Progenitor cell of endocrine pancreas (in vitro differentiated cells): ENCODE measurements at places on chromosomes 7 and 10.

DNA sequence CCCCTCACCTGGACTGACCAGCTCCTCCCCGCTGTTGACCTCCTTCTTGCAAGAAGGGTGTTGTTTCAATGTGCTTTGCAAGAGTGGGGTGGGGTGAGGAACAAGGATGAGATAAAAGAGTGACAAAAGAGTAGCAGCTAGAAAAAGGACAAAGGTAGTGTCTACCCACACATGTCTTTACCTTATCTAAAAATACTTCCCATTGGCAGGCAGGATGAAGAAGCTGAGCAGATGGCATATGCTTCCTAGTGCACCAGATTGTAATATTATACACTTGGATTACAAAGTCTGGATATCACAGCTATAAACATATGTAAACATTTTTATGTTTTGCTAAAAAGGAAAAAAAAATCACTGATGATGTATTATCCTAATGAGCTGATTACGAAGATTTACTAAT, 34.5 kb downstream of the CHN2 start:
- DNase-seq = no peak

DNA sequence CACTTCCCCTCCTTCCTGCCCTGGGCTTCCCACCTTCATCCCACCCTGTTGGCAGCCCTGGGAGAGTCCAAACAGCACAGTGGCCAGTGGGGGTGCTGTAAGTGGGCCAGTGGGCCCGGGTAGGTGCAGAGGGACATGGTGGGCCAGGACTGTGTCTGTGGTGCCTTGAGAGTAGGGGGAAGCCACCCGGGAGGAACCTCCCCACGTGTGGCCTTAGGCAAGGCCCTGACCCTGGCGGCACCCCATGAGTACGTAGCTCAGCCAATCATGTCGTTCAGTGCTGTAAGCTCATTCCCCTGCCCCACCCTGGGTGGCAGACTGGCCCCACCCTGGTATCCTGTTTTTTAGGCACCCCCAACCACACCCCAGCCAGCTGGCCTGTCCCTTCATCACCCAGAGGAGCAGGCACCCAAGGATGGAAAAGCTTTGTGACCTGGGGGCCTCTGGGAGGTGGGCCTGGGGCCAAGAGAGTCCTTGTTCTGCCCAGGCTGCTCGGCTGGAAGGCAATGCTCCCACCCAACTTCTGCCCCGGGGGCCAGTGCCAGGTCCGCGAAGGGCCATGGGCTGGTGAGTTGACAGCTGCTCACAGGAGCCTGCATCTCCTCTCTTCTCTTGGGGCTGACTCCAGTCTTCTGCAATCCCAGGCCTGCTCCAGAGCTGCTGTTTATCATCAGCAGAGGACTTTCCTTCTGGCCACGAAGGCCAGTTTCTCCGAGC, 41.6 kb downstream of the TSPAN15 start:
- DNase-seq = no peak

DNA sequence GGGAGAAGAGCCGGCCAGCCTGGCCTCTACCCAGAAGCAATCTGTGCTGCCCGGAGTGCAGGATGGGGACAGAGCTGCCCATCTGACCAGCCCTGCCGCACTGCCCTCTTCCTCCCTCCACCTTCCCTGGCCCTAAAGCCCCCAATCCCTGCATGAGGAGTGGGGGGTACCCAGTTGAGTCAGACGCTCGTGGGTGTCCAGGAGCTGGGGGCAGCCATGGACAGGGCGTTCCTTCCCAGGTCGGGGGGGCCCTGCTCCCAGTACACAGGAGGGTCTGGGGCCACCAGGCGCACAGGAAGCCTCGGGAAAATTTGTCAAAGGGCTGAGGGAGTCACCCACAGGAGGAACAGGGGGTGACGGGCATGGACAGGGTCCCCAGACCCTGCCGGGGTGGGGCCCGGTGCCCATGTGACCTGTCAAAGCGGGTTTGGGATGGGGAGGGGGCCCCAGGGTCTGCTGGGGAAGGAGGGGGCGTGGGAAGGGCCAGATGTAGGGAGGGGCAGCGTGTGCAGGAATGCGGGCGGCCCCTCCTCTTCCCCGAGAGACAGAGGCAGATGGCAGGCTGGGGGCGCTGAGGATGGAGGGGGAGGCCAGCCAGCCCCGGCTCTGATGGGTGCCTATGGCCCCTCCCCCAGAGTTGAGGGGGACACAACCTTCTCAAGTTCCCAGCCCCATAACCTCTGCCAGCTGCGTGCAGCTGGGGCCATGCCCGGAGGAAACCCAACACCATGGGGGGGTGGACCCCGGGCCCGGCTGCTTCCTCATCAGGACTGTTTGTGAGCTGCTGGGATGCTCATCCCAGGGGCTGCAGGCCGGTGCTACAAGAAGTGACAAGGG, 21.5 kb upstream of the GRIFIN start:
- no peak for DNase-seq

DNA sequence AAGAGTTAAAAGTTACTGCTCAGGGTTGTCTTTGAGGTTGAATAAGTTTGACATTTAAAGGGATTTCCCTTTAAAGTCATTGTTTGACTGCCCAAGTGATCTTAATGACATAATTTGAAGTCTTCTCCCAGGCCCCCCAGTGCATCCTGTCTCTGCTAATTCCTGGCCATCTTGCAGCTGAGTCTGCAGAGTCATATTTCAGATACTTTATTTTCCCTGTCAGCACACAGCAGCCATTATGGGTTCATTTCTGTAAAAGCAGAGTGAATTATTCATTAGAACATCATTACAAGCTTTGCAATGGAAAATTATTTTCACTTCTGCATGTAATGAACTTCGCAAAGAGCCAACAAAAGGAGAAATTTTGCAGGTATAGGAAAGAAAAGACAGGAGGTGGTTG, 536.6 kb downstream of the GALNT17 start:
- no peak for DNase-seq

- no peak for DNase-seq
These were observed 71.3 kb upstream of the CPXM2 start for GRCh38 chr10:123962756-123963530.

DNA sequence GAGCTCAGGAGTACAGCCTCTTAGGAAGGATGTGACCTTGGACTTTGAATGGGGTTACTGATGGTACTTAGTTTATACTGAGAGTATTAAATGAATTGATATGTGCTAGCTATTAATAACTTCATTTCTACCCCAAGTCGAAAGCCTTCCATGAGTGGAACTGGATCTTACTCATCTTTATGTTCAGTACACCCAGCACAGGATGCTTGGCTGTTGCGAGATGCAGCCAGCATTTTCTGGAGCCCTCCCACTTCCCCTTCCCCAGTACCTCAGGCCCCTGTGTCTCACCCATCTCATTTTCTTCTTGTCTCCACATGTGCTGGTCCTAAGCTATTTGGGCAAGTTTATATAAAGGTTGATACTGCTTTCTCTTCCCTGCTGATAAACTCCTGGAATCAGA, 7.2 kb downstream of the UPP1 start:
- DNase-seq = no peak

DNA sequence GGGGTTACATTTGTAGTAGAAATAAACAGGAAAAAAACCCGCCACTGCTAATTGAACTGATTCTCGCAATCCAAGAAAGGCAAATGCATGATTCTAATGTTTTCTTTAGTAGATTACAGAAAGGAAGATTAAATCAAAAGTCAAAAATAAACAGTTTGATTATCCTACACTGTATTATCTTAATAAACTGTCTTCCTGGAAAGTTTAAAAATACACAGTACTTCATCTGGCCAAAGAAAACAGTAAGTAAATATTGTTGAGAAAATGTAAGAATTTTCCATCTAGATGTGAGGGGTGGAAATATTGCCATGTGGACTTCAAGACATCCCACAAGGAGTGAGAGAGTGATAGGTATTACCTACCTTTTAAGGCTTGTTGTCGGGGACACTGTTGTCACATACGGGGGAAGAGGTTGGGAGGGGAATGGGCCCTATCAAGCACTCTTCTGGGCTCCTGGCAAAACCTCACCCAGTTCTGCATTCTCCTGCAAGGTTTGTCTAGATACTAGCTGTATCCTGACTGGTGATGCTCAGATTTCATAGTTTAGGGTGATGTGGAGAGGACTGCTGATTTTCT, 17.8 kb downstream of the GRK5 start:
- no peak for DNase-seq

GRCh38 chr10:42911359-42911758, 128.8 kb downstream of the BMS1 start:
- DNase-seq = no peak

- no peak for DNase-seq
These were observed 82.0 kb downstream of the DOCK4 start for GRCh38 chr7:112124061-112124766.

- DNase-seq = no peak
These were observed 44.3 kb downstream of the INSYN2A start for GRCh38 chr10:127151981-127152699.

GRCh38 chr10:8273749-8274148, 219.3 kb downstream of the GATA3 start:
- no peak for DNase-seq

DNA sequence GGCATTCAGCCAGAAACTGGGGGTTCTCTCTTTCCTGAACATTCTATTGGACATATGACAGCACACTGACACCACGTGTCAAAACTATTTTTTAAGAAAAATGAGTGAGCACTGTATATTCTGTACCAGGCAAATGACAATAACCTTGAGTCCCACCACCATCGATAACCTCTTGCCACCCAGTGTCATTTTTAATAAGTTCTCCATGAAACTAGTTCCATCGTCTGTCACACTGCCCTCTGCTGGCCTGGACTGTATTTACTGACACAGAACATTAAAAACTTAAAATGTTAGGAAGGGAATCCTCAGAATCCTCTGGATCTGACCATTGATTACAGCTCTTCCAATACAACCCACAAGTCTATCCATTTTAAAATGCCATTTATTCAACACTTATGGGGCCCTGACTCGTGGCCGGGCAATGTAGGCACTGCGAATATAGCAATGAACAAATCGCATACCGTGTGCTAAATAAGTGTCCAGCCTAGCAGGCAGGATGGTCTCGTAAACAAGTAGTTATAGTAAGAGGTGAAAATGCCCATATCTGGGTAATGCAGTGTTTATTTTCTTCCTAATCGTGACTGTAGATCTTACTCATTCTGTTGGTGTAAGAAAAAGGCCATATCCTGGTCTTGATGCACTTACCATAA, 35.9 kb upstream of the CACNB2 start:
- DNase-seq = peak; percentile 16

DNA sequence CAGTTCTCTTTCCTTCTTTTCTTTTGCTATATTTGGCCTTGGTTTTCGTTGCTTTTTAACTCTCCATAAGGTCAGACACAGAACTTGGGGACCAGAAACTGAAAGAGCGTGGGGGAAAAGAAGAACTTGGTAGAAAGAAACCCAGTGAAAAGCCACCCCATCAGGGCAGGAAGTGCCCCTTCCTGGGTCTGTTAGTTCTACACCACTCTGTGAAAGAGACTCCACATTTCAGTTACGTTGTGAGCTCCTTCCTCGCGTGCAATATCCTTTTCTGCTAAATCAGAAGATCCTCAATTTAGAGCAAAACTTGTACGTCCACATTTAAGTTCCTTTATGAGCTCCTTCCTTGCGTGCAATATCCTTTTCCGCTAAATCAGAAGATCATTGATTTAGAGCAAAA, 220.6 kb upstream of the FOXK1 start:
- DNase-seq = no peak

- no peak for DNase-seq
These were observed 119.4 kb downstream of the ST7 start for GRCh38 chr7:117072620-117073118.

DNA sequence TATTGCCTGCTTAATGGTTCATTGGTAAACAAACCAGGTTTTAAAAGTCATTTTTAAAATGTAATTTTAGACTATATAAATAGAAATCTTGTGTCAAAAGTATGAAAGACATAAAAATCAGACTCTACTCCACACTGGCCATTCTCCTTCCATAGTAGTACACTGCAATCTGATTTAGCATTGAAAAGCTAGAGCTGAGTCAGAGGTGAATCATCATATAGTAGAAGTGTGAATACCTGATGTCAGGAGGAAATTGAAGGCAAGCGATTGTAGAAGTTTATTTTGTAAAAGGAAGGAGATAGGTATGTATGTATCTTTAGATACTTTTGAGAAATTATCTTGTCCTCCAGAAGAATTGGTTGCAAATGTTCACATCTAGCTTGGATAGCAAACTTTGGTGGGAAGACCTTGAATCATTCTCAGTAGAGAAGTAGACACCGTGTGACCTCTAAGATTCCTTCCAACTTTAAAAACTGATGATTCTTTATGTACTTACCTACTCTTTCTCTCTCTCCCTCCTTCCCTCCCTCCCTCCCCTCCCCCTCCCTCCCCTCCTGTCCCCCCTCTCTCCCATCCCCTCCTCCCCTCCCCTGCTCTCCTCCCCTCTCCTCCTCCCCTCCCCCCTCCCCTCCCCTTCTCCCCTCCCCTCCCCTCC, 88.1 kb downstream of the BTAF1 start:
- DNase-seq = no peak

- DNase-seq = no peak
These were observed 222.3 kb downstream of the CUX1 start for GRCh38 chr7:102039706-102040105.

DNA sequence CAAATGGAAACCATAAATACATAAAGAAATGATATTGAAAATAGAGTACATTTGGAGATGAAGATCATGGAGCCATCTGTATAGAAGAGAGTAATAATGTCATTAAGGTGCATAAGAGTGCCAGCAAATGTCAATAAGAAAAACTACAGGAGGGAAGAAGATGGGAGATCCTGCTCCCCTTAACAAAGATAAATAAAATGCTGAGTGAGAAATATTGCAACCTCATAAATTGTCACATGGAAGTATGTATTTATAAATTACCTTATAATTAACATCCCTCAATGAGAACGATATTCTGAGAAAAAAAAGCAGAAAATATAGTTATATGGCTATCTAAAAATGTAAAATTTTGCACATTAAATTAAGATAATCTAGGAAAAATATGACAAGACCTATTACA, 155.2 kb upstream of the PRSS1 start:
- no peak for DNase-seq

DNA sequence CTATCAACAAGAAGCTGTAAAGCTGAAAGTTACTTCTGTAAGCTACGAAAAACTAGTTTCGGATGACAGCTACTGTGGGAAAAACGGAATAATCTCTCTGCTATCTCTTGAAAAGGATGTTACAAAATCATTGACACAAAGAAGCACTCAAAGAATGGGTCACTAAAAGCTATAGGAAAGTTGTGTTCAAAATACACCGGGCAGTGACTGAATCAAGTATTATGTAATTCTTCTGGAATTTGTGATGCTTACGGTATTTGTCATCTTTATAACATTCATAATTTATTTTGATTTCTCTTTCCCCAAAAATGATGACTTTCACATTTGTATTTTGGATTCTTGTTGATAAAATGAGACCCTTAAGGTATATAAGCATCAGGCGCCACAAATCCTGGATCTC, 112.1 kb upstream of the KLF6 start:
- no peak for DNase-seq

GRCh38 chr10:72156223-72156622, 59.6 kb upstream of the ANAPC16 start:
- DNase-seq = no peak

- no peak for DNase-seq
These were observed 145.2 kb downstream of the LYZL1 start for GRCh38 chr10:29434111-29434510.
